ENCODE measurements at places on chromosomes 11 and 22.

DNA sequence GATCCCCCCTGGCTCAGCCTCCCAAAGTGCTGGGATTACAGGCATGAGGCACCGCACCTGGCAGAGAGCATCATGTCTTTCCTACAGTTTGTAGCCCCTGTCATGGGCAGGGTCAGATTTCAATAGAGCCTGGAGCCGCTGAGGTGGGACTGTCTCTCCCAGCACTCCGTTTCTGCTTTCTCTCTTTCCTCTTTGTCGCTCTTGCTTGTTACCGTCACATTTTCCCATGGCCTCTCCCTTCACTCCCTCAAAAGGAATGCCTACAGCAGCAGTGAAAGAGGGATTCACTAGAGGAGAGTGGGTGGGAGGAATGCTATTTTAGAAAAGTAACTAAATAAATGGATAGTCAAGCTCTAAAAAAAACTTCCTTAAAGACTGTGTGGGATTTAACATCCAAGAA is 136.7 kb upstream of the TTC12 start:
- no peak for DNase-seq

- DNase-seq: peak; percentile 65
Observed at GRCh38 chr11:44095506-44096359, at the start of gene EXT2. Gene EXT2, plus strand, starts transcription at chr11:44095678. Its CDS starts 12,035 bp downstream, at chr11:44107713.

- DNase-seq: peak; percentile 90
Observed at GRCh38 chr11:116871248-116871647, 33.8 kb upstream of the APOA1 start.

GRCh38 chr11:1292644-1293618 is 16.5 kb downstream of the TOLLIP start:
- DNase-seq: no peak

- no peak for DNase-seq
Observed at GRCh38 chr11:57349491-57350274, 11.5 kb downstream of the P2RX3 start.

DNA sequence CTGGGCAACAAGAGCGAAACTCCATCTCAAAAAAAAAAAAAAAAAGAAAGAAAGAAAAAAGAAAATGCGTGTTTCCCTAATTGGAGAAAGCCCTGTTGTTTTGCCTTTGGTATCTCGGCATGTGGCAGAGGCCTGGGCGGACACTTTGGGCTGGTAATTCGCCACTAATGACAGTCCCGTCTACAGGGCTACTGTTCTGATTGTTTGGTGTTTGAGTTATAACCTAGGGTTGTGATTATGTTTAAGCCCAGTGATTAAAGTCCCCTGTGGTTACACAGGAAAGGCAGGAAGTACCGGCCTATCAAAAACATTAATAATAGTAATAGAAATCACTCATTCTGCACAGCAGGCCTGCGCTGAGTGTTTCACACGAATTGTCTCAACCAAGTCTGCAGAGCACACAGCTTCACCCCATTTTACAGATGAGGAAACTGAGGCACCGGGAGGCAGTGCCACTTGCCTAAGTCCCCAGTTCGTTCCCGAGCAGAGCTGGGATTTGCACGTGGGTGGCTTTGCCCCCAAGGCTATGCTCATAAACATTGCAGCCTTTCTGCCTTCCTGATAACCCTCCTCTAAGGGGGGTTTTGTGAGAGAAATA is 39.1 kb upstream of the GRAMD4 start:
- no peak for DNase-seq

DNA sequence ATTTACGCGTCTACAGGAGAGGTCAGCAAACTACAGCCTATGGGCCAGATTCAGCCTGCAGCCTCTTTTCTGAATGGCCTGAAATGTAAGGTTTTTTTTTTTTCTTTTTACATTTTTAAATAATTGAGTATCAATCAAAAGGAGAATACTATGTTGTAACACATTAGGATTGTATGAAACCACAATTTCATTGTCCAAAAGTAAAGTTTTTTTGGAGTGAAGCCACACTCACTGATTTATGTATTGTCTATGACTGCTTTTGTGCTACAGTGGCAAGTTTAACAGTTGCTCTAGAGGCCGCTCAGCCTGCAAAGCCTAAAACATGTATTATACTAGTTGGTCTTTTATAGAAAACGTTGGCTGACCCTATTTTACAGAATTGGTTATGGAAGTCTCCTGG is 923.2 kb downstream of the NTM start:
- DNase-seq: no peak

- no peak for DNase-seq
Observed at GRCh38 chr11:7501894-7502293, 11.9 kb upstream of the PPFIBP2 start.
